ENCODE measurements at places on chromosomes 2 and 18.

GRCh38 chr18:53906681-53907080, 317.8 kb downstream of the MBD2 start:
- DNase-seq: no peak

GRCh38 chr2:43174368-43174916, 52.0 kb downstream of the ZFP36L2 start:
- no peak for DNase-seq

GRCh38 chr18:73774811-73775509, 372.7 kb downstream of the FBXO15 start:
- peak; percentile 48 for DNase-seq

GRCh38 chr2:181157326-181157725, 176.9 kb downstream of the UBE2E3 start:
- no peak for DNase-seq

DNA sequence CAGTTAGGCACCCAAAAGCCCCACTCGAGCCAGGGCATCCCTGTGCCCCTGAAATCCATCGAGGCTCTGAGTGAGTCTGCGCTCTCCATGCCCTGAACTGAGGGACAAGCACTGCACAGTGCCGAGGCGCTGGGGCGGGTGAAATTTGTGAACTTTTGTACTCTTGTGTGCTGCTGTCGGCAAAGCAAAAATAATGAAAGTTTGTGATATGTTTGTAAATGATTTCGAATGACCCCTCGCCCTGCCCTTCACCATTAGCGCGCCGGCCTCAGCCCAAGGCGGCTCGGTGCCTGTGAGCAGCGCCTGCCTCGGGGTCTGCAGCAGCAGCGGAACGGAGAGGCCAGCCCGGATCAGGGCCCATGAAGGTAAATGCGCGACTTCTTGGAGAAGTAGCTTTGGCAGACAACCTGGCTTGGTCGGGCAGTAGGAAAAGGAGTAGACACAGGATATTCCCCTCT, 1.8 kb upstream of the HOXD4 start:
- no peak for DNase-seq

DNA sequence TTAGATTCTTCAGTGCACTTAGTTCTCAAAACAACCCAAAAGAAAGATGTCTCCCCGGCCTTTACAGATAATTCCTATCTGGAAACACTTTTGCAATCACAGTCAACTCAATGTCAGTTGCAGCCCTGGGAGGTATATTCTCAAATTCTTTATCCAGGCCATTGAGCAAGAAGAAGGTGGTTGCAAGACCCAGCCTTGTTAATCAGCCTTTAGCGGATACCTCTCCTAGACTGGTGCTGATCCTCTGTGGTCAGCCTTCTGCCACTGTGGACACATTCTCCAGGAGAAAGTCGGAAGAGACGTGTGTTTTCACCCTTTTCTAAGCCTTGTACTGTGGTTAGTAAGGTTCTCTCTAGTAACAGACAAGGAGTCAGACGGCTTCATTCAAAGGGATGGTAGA, 7.8 kb upstream of the FZD7 start:
- no peak for DNase-seq

DNA sequence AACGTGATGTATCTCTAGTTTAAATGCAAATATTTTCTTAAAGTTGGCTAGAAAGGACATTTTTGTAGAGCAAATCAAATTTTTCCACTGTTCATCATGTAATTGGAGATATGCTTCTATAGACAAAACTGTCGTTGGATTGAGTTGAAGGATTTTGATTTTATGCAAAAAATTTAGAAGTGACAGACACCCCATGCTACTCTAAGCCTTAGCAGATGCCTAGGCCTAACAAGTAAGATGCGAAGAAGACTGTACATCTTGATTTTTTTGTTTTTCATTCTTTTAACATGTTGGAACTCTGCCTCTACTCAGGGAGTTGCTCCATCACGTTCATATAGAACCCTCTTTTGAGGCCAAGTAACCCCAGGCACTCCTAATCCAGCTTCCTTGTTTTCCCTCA, 331.0 kb downstream of the PARD3B start:
- no peak for DNase-seq

- no peak for DNase-seq
Measured at GRCh38 chr2:127637725-127638252, 8.2 kb upstream of the GPR17 start.

- DNase-seq: no peak
Measured at GRCh38 chr18:692824-693223, 19.6 kb downstream of the ENOSF1 start.

DNA sequence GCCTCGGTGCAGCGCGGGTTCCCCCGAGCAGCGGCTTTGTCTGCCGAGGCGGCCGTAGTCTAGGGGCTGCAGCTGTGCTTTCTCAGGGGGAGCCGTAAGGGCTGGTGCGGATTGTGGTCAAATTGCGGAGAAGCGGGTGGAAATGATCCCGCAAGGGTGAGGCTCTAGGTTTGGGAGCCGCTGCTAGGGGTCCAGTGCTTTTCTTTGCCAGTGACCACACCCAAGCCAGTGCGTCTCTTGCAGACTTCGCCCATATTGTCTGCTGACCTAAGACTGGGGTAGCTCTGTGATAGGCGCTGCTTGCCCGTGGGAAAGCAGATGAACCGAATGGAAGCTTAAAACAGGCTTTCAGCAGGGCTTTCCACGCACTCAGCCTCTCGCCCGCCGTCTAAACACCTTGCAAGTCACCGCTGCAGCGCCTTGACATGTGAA, 2.1 kb downstream of the DPYSL5 start:
- no peak for DNase-seq

DNA sequence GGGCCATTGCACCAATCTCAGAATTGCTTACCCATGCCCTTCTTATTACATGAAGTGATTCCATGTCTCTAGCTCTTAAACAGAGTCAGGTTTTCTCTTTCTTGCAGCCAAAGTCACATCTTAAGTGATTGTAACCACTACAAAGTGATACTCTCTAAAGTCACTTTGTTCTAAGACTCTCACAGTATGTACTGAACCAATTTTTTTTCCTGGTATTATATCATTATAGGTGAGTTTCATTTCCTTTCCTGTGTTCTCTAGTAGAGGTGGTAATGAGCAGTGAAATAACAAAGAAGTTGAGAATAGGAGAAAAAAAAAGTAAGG, 66.3 kb upstream of the DARS1 start:
- DNase-seq: no peak

GRCh38 chr2:147037048-147037447, 807.8 kb upstream of the ACVR2A start:
- DNase-seq: no peak

DNA sequence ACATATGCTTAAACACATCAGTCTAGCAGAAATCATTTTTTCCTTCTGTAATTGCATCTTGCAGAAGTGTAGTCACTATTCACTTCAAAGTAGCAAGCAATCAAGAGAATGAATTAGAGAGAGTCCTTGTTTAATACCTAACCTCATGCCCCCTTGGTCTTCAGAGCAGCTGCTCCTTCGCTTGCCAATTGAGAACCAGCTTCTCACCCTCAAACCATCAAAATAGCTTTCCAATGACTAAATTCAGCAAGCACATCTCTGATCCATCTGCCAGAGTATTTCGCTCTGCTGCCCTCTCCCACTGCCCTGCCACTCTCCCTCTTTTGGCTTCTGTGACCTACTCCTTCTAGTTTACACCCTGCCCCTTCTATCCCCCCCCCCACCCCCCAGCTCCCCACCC, 120.7 kb upstream of the AGAP1 start:
- DNase-seq: no peak

GRCh38 chr18:23825978-23826405, 136.7 kb downstream of the LAMA3 start:
- no peak for DNase-seq

DNA sequence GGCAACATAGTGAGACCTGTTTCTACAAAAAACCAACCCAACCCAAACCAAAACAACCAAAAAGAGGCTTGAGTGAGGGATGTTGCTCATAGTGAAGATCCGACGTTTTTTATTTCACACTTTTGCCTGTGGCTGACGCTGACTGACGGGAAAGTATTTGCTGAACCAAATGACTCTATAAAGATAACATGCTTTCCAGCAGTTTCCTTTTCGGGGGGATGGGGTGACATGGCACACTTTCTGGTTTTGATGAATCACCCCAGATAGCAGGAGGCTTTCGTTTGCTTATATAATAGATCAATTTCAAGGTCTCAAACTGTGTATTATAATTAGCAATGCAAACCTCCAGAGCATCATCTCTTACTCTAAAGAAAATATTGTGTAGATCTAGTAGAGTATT, 150.8 kb downstream of the AQP4 start:
- DNase-seq: no peak

DNA sequence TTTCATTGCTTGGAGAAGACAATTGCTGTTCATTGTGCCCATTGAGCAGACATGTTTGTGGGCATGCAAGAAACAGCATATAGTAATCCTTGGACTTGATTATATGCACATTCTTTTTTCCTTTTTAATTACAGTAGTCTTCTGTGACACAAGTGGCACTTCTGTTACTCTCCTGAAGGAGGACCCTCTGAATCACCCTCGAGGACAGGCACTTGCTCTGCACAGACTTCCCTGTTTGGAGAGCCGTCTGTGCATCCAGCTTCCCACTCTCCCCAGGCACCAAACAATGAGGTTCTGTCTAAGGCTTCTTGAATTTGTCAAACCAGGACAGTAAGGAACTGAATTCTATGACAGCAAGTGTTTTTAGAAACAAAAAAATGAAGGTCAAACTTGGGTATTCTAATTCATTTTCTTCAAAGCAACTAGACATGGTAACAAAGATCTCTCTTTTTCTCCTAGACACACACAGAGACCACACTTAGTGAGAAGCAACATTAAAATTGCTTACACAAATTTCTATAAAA, 844.6 kb upstream of the ID2 start:
- no peak for DNase-seq

- DNase-seq: no peak
Measured at GRCh38 chr18:28960146-28960545, 783.2 kb upstream of the CDH2 start.

DNA sequence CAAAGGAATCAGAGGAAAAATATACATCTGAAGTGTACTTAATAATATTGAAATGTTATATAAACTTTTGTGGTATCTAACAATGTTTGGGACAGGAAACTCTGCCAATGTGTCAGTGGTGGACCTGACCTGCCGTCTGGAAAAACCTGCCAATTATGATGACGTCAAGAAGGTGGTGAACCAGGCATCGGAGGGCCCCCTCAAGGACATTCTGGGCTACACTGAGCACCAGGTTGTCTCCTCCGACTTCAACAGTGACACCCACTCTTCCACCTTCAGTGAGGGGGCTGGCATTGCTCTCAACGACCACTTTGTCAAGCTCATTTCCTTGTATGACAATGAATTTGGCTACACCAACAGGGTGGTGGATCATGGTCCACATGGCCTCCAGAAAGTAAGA, 32.6 kb downstream of the CALCRL start:
- DNase-seq: no peak

- no peak for DNase-seq
Measured at GRCh38 chr2:67451086-67451832, 54.1 kb downstream of the ETAA1 start.

- no peak for DNase-seq
Measured at GRCh38 chr2:82120115-82120514, 1815.6 kb upstream of the LRRTM1 start.
